Activated CD4-positive, alpha-beta T cell treated with anti-CD3 and anti-CD28 coated beads, Interleukin-2, amount 50 U/mL, for 1 hour (primary cell): ENCODE measurements at places on chromosomes 3 and 15.

GRCh38 chr3:109597444-109597843 lies 260.1 kb upstream of the DPPA4 start:
- DNase-seq: no peak

- DNase-seq: no peak
Measured at GRCh38 chr15:70257047-70257446, 159.3 kb upstream of the TLE3 start.

DNA sequence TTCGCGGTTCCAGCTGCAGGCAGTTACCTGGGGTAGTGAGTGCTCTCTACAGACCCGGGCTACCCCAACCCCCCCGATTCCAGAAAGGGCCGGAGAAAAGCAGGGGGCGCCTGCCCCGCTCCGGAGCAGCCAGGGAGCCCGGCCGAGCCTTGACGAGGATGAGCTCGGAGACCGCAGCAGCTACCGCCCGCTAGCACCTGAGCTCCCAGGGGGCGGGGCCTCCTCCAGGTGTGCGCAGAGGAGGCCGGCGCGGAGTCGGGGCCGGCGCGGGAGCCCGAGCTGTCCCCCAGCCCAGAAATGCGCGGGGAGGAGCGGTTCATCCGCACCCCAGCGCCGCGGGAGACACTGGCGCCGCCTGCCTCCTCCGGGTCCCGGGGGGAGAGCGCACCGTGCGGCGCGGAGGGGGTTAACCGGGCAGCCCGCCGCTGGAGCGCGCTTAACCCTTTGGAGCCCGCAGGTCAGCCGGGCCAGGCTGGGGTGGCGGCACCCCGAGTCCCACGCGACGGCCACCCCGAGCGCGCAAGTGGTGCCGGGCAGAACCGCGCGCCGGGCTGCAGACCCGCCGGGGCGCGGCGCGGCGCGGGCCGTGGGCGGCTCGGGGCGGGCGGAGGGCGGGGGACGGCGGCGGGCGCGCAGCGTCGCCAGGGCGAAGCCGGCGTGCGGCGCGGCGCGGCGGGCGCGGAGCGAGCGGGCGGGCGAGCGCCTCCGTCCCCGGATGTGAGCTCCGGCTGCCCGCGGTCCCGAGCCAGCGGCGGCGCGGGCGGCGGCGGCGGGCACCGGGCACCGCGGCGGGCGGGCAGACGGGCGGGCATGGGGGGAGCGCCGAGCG lies at the start of gene CACNA1D:
Gene CACNA1D, plus strand, starts transcription at position 649 of the 829 bp plus-strand sequence. CDS start 556 bp downstream, outside the sequence.
- no peak for DNase-seq

DNA sequence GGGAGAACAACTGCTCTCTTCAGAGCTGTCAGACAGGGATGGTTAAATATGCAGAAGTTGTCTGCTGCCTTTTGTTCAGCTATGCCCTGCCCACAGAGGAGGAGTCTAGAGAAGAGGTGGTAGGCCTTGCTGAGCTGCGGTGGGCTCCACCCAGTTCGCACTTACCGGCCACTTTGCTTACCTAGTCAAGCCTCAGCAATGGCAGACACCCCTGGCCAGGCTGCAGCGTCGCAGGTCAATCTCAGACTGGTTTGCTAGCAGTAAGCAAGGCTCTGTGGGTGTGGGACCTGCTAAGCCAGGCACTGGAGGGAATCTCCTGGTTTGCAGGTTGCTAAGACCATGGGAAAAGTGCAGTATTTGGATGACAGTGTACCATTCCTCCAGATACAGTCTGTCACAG lies 12.3 kb upstream of the TMEM45A start:
- no peak for DNase-seq

DNA sequence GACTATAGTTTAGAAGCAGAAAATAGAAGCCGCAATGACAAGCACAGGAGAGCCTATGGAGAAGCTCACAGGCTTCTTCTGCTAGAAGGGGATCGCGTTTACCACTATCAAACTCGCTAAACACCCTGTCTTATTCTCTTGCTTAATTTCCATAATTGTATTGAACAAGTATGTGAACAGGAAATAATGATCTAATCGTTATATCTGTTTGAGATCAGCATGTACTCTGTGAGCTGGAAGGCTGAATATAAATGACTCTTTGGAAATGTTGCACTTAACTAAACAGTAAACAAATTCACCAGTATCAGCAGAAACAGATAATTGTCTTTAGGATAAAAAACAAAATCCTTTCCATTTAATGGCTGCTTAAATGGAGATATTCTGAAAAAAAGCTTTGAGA lies 15.0 kb downstream of the NEK10 start:
- no peak for DNase-seq

DNA sequence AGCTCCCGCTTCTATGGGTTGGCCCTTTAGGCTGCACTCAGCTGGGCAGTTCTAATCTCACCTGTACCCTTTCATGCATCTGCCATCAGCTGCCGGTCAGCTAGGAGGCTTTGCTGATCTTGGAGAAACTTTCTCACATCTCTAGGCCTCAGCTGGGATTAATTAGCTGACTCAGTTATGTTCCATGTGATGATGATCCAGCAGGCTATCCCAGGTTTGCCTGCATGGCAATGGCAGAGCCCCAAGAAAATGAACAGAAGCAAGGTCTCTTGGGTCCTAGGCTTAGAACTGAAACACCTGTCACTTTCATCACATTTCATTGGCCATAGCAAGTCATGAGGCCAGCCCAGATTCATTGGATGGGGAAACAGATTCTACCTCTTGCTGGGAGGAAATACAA lies 304.6 kb upstream of the TBC1D5 start:
- no peak for DNase-seq

- DNase-seq: no peak
Measured at GRCh38 chr3:176611703-176612102, 585.6 kb downstream of the TBL1XR1 start.

- no peak for DNase-seq
Measured at GRCh38 chr3:145849115-145849514, 311.9 kb downstream of the PLOD2 start.

DNA sequence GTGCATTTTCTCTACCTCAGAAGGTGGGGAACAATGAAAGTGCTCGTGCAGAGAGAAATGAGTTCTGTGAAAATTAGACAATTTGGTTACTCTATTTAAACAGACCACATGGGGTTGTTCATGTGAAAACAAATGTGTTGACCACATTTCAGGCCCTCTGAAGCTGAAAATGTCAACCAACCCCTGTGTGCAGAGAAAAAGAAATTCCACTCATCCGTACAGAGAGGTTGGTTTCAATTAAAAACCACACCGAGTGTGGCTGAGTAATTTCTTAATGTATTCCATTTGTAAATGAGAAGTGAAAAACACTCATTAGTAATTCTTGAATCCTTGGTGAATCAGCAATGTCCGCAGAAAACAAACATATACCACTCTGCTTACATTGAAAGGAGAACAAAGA lies 46.9 kb upstream of the SLC7A14 start:
- DNase-seq: no peak

DNA sequence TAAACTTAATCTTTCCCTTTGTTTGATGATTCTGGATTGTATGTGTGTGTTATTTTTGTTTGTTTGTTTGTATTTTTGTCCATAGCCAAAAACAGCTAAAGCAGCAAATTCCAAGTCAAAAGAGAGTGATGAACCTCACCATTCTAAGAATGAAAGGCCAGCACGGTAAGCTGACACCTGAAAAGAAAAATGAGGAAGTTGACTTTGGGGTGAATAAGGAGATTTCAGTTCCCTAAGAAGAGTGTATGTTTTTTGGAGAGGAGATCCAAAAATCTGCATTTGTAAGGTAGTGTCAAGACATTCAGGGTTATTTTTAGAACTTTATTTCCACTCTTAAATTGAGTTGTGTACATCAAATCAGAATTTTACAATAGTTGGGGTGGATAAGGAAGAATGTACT lies 52.3 kb upstream of the UTS2B start:
- no peak for DNase-seq

DNA sequence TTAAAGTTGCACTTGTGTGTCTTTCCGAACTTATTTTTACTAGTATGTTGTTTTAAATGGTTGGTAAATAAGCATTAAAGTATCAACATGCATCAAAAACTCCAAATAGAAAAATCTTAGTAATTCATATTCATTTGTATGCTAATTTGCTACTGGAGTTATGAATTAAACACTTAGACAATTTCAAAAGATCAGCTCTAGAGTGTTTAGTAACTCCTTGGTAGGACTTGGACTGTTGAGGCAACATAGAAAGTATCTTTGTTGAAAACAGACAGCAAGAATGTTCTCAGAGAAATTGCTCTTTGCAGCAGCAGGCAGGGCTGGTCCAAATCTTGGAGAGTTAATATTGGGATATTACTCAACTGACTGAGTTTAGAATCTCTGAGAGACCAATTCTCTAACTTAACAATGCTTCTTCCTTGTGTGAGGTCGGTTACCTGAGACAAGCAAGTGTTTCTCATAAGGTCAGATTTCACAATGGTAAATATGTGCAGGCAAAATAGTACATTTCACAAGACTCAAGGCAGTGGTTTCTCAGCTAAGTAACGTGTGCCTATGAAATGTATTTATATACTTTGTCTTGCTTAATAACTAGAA lies 147.8 kb upstream of the IL12A start:
- DNase-seq: no peak

- DNase-seq: peak; percentile 65
Measured at GRCh38 chr3:32297366-32297765, 58.9 kb downstream of the CMTM8 start.

- DNase-seq: no peak
Measured at GRCh38 chr15:55221090-55222011, 24.6 kb upstream of the RSL24D1 start.

GRCh38 chr3:53748512-53749271 lies 97.5 kb downstream of the CHDH start:
- no peak for DNase-seq

GRCh38 chr3:63877737-63878393 lies 14.2 kb downstream of the ATXN7 start:
- DNase-seq: no peak

DNA sequence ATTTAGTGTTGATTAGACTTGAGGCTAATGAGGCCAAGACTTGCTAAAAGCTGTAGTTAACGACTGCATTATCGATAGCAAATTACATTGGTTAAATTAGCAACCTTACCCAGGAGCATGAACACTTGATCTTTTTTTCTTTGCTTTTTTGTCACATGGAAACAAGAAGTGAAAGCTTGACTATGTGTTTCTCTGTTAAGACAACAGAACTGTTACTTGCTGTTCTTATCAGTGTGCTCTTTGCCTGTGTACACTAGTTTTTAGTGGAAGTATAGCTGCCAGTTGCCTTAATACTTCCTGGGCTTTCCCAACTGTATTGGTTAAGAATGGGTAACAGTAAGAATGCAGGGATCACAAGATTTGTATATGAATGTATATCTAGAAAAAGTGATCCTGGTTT lies 625.5 kb downstream of the NAALADL2 start:
- DNase-seq: no peak

DNA sequence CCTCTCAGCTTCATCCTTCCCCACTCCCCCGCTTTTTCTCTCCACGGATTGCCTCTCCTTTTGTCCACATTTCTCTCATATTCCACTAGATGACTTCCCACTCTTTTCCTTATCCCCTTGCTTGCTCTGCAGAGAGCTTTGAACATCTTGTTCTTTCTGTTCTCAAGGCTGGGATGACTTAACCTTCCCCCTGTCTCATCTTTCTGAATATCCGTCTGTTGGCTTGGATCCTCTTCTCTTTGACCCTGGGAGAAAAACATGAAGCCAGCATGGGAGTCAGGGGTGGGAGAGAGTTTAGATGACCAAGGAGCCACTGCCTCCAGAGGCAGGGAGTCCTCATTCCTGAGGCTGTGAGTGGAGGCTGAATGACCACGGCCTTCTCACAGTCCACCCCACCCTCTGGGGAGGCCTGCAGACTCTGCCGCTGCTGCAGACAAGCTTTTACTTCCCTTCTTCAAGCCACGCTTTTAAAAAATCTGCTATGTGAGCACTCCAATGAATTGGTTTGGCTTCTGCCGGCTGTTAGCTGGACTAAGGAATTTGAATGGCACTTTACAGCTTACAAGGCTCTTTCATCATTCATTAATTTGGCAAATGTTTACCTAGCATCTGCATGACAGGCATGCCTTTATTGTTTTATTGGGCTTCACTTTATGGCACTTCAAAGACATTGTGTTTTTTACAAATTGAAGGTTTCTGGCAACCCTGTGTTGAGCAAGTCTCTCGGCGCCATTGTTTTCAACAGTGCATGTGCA lies 111.6 kb upstream of the SLC6A6 start:
- DNase-seq: no peak

DNA sequence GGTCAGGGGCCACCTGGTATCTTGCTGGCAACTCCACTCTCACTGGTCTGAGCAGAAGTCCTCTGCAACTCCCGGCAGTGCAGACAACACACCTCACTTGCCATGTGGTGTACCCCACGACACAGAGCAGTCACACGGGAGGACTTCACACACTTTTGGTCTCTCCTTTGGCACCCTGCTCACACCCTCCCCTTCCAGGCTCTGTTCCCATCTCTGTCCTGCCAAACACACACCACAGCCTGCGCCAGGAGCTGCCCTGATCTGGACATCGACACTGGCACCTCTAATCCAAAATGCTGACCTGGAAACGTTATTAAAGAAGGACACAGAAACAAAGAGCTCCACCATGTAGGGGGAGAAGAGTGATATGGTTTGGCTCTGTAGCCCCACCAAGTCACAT lies 57.2 kb downstream of the SLC41A3 start:
- DNase-seq: no peak

GRCh38 chr3:195023576-195023975 lies 247.4 kb downstream of the XXYLT1 start:
- no peak for DNase-seq

GRCh38 chr15:65285291-65286068 lies 1.2 kb downstream of the PARP16 start:
- DNase-seq: no peak

GRCh38 chr15:58472821-58473581 lies 41.2 kb downstream of the LIPC start:
- DNase-seq: peak; percentile 16

DNA sequence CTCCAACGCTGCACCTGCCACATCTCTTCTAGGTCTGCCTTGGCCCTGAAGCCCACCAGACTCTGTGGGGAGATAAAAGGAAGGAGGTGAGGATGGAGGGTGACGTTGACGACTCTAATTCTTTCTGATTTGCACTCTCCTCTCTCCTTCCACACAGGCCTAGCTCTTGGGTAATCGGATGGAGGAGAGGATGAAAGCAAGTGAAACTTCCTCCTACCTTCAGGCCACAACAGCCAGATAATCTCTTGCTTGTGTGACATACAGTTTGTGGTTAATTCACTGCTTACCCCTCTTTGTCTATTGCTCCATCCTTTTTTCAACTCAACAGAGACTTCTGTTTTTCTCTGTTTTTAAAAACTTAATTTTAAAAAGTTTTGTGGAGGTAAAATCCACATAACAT lies 208.1 kb downstream of the SV2B start:
- DNase-seq: no peak

- DNase-seq: no peak
Measured at GRCh38 chr15:35123743-35124142, 38.6 kb upstream of the NANOGP8 start.

DNA sequence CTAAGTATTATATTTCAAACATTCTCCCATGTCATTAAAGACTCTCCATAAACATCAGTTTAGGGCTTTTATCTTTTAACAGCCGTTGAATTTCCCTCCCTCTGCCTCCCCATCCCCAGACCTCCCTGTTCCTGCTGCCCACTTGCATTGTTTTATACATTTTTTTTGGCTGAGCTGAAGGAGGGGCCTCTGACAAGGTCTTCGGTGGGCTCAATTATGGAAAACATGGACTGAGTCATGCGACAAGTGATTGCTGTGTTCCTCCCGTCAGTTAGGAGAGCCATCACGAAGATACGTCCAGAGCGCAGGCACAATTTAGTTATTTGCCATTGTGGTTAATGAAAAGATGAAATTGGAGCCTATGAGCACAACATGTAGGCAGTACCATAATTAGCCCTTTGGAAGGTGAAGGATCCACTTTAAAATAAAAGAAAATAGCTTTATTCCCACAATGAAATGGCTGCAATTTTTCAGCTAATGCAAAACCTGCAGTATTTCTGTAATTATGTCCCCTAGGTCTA lies 12.0 kb upstream of the NMNAT3 start:
- no peak for DNase-seq
